ENCODE measurements at places on chromosomes 4 and X. TPM values are rescaled to one million over a fixed set of nuclear protein-coding genes. Genes with fewer than 3 reads are reported as not detected.

DNA sequence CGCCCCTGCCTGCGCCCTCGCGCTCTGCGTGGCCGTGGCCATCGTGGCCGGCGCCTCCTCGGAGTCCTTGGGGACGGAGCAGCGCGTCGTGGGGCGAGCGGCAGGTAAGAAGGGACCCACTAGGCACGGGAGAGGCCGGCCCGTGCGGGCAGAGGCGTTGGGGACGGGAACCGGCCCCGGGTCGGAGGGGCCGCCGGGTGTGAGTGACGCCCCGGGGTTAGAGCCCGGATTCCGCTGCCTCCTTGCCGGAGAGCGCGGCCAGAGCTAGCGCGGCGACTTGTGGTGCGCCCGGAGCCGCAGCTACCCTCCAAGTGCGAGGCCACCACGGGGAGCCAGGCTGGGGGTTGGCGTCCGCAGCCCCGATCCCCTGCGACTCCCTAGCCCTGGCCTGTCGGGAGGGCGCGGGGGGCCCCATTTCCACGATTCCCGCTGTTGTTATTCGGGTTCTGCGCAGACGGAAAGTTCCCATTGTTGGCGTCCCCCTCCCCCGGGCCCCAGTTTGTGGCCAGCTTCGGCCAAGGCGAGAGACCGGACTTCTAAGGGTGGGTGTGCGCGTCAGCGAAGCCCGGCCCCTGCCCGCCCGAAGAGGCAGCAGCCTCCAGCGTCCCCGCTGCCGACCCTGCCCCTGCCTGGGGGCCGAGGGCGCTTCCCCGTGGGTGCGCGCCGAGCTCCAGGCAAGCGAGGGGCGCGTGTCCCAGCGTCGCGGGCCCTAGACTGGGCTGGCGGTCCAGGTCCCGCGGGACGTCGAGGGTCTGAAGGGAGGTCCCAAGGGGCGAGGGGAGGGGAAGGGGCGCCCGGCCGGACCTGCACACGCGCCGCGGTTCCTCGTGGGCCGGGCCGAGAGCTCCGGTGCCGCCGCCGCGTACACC is 1.1 kb downstream of the FGFR3 start:
- H3K4me1 ChIP-seq, result peaks cover 58% of the 10 kb centered on the region
- peak overlapping the region; percentile 45 for H3K4me3 ChIP-seq
- peaks cover 33% of the 10 kb centered on the region for H3K27me3 ChIP-seq
- DNase-seq, result no peak
- peaks cover 43% of the 10 kb centered on the region for H3K36me3 ChIP-seq
- peak overlapping the region; percentile 52 for H3K27ac ChIP-seq

DNA sequence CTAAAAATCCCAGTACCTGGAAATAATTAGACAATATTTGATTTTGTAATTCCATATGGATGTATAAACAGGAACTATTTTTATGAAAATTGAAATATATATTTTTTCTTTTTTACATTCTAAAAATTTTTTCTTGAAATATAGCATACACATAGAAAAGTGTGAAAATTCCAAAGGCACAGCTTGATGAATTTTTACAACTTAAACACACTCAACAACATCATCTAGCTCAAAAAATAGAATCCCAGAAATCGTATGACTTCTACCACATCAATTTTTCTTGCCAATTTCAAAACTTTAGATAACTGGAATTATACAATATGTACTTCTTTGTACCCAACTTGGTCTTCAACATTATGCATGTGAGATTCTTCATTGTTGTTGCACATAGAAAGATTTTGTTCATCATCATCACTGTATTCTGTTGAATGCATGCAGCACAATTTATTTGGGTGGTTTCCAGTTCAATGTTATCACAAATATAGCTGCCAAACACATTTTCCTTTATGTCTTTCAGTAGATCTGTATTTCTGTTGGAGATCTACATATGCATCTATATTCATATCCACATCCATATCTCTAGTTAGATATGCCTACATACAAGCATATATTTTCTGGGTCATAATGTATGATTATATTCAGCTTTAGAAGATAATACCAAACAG is 340.7 kb upstream of the SLIT2 start:
- H3K36me3 ChIP-seq, result no peaks in the 10 kb centered on the region
- H3K4me3 ChIP-seq, result no peak overlapping the region
- no peaks in the 10 kb centered on the region for H3K4me1 ChIP-seq

DNA sequence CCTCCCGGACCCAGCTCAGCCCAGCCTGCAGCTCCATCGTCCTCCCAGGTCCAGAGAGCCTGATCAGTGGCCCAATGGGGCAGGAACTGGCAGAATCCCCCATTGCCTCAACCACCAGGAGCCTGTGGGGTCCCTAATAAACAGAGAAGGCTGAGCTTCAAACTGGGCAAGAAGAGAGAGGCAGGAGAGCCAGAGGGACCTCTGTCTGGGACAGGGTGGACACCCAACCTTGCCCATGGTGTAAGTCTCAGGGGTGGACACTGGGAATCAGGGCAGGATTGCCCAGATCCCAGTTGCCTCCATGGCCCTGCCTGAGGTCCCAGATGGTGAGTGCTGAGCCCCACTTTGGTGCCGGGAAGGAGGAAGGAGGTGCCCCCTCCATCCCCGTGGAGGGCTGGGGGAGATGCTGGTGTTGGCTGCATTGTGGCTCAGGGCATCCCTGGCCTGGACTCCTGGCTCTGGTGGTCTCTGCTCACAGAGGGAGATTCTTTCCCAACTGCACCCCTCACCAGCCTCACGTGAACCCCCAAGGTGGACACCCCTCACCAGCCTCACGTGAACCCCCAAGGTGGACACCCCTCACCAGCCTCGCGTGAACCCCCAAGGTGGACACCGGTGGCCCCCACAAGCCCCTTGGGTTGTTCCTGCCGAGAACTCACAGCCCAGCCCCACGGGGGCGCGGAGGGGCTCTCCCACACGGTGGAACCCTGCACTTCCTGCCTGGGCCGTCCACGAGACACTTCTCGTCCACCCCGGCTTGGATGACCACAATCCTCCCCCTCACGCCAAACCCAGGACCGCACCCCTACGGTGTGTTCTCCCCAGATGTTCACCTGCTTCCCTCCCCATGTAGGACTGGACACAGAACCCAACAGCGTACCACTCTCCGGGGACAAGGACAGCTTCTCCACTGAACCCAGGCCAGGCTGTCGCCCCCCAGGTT is 5.4 kb downstream of the CPLX1 start:
- DNase-seq, result no peak
- peaks cover 52% of the 10 kb centered on the region for H3K36me3 ChIP-seq
- H3K27me3 ChIP-seq, result peaks cover 22% of the 10 kb centered on the region
- H3K27ac ChIP-seq, result no peak overlapping the region
- no peak overlapping the region for H3K4me3 ChIP-seq
- H3K4me1 ChIP-seq, result peaks cover 39% of the 10 kb centered on the region

- no peak overlapping the region for H3K27ac ChIP-seq
- H3K36me3 ChIP-seq, result no peaks in the 10 kb centered on the region
- no peaks in the 10 kb centered on the region for H3K27me3 ChIP-seq
- no peak overlapping the region for H3K4me3 ChIP-seq
- DNase-seq, result no peak
- no peaks in the 10 kb centered on the region for H3K4me1 ChIP-seq
Observed at GRCh38 chrX:66833426-66833825, 194.5 kb upstream of the EDA2R start.

GRCh38 chr4:57850141-57850540 is 740.0 kb upstream of the IGFBP7 start:
- DNase-seq, result no peak
- H3K27me3 ChIP-seq, result no peaks in the 10 kb centered on the region
- no peaks in the 10 kb centered on the region for H3K4me1 ChIP-seq
- H3K27ac ChIP-seq, result no peak overlapping the region
- H3K4me3 ChIP-seq, result no peak overlapping the region
- H3K36me3 ChIP-seq, result no peaks in the 10 kb centered on the region

DNA sequence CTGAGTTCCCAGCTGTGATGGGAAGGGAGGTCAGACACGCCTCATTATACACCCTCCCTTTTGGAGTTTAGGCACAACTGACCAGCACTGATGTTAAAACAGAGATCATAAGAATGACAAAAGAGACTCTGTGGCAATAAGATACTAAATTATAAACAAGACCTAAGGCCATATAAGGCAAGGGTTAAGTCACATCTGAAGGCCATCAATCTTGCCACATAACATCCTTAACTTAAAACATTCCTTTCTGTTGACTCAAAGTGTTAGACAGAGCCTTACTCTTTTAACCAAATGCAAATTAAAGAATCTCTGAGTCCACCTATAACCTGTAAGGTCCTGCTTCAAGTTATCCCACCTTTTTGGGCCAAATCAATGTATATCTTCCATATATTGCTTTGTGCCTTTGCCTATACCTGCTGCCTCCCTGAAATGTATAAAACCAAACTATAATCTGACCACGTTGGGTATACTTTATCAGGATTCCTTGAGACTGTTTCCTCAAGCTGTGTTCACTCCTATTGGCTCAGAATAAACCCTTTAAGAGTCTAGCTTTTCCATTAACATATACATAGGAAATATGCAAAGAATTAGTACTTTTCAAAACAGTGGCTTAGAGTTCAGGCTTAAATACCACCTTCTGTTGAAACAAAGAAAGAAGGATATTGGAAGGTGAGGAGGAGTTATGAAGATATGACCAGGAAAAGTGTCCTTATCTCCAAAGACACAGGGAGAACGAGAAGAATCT is 214.4 kb upstream of the PPP1R2C start:
- H3K36me3 ChIP-seq, result no peaks in the 10 kb centered on the region
- no peaks in the 10 kb centered on the region for H3K4me1 ChIP-seq
- H3K27me3 ChIP-seq, result no peaks in the 10 kb centered on the region
- DNase-seq, result no peak
- no peak overlapping the region for H3K27ac ChIP-seq

Gene FTHL17
- not detected for total RNA-seq

DNA sequence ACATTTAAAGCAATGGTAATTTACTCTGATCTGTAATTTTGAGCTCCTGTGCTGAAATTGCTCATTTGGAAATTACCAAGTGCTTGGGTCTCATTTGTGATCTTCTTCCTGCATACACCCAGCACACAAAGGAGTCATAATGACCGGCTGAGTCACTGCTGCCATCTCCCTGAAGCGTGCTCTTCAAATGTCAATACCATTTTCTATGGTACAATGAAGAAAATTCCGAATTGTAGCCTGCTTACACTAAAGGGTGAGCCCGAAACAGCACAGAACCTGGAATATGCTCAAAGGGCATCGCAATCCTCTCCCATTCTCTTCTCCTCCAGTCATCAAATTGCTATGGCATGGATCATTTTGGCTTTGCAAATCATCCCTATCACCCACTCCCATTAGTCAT is 140.5 kb downstream of the GRIA3 start:
- no peaks in the 10 kb centered on the region for H3K27me3 ChIP-seq
- no peaks in the 10 kb centered on the region for H3K36me3 ChIP-seq
- no peaks in the 10 kb centered on the region for H3K4me1 ChIP-seq
- DNase-seq, result peak; percentile 34
- H3K27ac ChIP-seq, result no peak overlapping the region
- H3K4me3 ChIP-seq, result no peak overlapping the region

Gene GSX2
- not detected for total RNA-seq

Gene SMIM31
- total RNA-seq, result not detected

Gene AMTN
- total RNA-seq, result not detected

GRCh38 chr4:8588196-8588470 is 4.4 kb upstream of the CPZ start:
- H3K4me3 ChIP-seq, result no peak overlapping the region
- H3K36me3 ChIP-seq, result no peaks in the 10 kb centered on the region
- no peak overlapping the region for H3K27ac ChIP-seq
- H3K27me3 ChIP-seq, result peaks cover 35% of the 10 kb centered on the region
- H3K4me1 ChIP-seq, result peaks cover 28% of the 10 kb centered on the region

GRCh38 chrX:29471829-29472228 is 743.5 kb upstream of the MAGEB2 start:
- H3K36me3 ChIP-seq, result no peaks in the 10 kb centered on the region
- no peaks in the 10 kb centered on the region for H3K27me3 ChIP-seq
- H3K4me3 ChIP-seq, result no peak overlapping the region

GRCh38 chrX:65596270-65597034 is 61.9 kb upstream of the LAS1L start:
- H3K4me3 ChIP-seq, result no peak overlapping the region
- no peak for DNase-seq
- no peaks in the 10 kb centered on the region for H3K4me1 ChIP-seq
- H3K36me3 ChIP-seq, result no peaks in the 10 kb centered on the region
- no peak overlapping the region for H3K27ac ChIP-seq
